ENCODE measurements at places on chromosomes 11 and 22.

GRCh38 chr11:101187748-101188147 is 58.1 kb upstream of the PGR start:
- no peak for DNase-seq

GRCh38 chr11:113531575-113532451 is 56.6 kb upstream of the DRD2 start:
- DNase-seq = no peak

- no peak for DNase-seq
Measured at GRCh38 chr22:23503736-23504440, 76.2 kb downstream of the IGLL1 start.

GRCh38 chr11:40405614-40406013 is 1053.8 kb downstream of the LRRC4C start:
- DNase-seq = no peak

DNA sequence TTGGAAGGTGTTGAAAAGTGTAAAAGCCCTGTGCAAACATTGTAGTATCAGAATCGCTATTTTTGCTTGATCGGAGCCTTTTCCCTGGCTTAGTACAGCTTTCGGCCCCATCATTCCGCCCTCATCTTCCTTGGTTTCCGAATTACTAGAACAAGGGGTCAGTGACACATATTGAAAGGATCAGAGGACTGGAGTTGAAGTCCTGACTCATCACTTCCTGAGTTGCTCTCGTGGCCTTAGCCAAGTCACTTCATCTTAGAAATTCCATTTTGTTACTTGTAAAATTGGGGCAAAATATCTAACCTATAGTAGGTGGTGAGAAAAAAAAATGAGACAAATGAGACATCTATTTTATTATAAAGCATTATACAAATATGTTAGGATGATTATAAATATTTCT is 375.0 kb downstream of the NTM start:
- DNase-seq = no peak

DNA sequence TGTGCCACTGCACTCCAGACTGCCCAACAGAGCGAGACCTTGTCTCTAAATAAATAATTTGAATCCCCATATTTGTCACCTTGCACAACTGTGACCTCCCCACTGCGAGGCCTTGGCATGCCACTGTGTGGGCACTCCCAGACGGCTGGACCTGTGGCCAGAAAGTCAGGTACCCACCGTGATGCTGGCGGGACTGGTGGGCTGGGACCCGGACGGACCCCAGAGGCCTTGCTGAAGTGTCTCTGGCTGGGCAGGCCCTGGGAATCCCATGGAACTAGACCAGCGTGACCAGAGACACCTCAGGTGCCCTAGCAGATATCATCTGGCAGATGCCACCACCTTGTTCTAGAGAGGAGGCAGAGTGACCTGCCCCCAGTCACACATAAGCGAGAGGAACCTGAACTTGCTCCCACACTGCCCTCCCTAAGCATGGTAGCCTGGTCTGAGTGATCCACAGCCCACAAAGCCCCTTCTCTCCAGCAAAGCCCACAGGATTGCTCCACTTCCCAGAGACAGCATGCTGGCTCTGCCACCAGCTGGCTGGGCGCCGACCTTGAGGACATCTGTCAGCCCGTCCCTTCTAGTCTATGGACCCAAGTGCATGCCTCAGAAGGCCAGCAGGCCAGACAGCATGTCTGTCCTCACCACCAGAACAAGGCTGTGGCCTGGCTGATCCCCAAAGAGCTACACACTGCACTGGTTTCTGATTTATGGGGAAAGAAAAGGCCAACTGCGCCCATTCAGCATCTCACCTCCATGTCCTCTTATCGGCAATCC is 9.5 kb downstream of the MACROD1 start:
- DNase-seq = no peak

DNA sequence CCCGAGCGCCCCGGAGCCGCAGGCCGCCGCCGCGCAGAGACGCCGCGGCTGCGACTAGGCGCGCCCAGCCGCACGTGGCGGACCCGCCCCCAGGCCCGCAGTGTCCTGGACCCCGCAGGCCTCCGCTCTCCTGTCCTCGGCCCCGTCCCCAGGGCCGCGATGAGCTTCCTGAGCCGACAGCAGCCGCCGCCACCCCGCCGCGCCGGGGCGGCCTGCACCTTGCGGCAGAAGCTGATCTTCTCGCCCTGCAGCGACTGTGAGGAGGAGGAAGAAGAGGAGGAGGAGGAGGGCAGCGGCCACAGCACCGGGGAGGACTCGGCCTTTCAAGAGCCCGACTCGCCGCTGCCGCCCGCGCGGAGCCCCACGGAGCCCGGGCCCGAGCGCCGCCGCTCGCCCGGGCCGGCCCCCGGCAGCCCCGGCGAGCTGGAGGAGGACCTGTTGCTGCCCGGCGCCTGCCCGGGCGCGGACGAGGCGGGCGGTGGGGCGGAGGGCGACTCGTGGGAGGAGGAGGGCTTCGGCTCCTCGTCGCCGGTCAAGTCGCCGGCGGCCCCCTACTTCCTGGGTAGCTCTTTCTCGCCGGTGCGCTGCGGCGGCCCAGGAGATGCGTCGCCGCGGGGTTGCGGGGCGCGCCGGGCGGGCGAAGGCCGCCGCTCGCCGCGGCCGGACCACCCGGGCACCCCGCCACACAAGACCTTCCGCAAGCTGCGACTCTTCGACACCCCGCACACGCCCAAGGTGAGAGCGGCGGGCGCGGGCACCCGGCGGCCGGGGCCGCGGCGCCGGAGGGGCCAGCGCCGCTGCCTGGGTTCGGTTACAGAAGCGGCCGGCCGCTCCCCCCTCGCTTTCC is 528 bp downstream of the WEE1 start:
- peak; percentile 31 for DNase-seq

DNA sequence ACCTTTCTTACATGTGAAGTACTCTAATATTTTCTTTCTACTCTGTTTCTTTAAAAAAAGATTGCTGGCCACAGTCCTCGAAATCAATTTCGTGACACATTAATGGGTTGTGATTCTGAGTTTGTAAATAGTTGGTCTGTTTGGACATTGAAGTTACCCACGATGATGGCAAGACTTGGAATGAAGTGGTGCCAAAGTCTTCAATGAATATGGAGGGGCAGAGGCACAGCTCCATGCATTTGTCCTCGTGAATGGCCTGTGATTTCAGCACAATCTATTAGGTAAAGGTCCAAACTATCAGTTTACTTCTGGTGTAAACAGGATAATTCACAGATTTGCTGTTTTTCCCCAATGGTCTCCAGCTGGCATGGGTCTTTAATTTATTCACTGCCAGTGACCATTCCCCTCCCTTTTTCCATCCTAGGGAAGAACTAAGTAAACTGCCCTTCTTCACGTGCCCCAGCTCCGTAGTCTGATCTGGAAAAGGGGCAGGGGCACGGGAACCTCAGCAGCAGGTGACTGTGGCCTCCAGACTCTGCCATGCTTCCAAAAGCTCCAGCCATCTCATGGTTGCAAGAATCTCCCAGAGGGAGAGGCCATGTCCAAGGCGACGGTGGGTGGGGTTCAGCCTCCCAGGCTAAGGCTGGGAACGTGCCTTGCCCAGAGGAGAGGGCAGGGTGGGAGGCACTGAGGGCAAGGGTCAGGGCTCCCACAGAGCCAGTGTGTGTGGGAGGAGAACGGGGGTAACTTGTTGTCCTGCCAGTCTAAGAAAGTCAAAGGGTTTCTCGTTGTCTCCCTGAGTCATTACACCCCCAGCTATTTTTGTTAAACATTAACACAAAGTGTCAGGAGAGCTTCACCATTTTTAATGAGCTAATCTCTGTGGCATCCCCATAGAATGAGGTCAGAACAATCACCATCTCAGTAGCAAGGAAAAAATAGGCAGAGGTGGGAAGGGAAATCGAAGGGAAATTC is 16.9 kb upstream of the PEX26 start:
- DNase-seq = no peak

- no peak for DNase-seq
Measured at GRCh38 chr11:111306321-111306720, 8.0 kb downstream of the POU2AF3 start.

DNA sequence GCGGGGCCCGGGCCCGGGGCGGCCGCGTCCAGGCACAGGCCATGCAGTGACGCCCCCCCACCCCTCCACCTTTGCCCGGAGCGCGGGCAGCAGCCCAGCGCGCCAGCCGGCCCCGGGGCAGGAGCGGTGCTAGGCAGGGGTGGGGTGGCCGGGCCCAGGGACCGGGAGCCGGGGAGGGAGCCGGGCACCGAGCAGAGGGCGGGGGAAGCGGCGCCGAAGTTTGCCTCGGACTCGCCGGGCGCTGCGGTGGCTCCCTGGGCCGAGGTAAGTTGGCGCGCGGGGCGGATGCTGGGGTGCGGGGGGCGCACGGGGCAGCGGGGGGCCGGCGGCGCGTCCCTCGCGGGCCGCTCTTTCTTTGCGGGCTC is 332 bp downstream of the TEAD1 start:
- no peak for DNase-seq

DNA sequence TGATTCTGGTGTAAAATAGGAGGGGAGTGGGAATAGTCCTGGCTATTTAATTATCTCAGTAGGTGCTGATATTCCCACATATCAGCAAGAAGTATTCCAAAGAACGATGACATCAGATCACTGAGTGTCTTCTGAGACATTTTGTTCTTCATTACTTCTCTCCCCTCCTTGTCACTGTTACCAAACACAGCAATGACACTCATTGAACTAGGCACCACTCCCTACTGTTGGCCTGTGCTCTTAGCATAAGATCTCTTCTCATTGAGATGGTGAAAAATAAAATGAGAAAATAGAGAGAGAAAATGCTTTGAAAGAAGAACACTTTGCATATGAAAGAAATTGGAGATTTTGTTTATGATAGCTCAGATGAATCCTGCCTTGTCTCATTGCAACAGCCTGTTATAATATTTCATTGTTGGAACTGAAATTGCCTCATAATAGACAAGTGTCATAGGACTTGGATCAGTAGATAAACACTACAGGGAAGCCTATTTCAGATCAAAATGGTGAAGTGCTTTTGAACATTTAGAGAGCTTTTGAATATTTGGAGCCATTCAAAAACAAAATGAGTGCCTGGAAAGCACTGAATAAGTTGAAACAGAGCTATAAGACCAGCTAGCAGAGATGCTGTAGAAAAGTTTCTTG is 11.3 kb upstream of the ETS1 start:
- no peak for DNase-seq

DNA sequence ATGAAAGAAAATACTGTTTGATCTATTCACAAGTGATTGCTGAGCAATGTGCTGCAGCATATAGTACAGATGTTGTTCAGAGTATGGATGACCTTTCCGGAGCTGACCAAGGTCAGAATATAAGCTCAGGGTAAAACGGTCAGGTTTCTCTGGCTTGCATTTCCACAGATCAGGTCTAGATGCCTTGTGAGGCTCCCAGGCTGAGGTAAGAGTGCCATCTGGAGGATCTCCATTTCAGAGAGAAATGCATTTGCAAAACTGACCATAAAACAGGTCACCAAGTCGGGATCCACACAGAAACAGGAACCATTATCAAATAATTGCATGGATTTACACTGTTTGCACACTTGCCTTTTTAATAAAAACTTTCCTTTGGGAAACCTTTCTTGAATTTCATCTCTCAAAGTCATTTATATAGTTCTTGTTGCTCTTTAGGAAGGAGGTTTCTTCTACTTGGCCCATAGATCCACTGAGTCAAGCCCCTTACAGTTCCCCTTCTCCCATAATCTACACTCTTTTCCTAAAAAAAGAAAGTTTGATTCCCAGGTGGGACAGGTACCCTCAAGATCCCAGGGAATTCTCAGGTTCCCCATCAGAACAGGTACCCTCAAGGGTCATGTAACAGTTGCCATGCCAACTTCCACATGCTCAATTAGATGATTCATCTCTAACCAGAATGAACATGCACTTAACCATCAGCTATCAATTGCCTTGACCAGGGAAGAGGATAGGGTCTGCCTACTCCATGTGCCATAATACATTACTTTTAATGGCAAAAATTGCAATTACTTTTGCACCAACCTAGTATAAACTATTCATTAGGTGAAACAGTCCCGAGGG is 25.0 kb upstream of the TMPRSS5 start:
- DNase-seq = no peak

DNA sequence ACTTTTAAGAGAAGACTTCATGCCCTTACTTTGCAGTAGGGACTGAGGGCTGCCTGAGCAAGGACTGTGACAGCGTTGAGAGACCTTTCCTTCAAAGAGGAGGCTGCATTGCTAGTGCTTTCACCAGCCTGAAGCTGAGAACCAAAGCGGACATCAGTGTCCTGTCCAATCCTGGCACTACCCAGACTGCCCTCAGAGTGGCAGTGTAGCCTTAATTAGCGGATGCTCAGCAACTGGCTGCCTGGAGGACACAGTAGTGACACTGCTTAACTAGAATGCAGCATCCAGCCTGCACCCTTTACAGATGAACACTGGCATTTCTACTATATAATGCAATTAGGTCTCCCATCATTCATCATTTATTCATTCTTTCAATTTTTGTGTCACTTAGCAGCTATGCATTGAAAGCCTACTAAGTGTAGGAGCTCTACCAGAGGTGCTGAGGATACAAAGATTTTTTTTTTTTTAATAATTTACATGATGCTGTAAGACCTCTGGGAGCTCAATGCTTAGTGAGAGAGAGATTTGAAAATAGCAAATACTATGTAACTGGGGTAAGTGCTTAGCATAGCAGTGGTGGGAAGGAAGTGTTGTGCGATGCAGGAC is 36.9 kb upstream of the SLC36A4 start:
- DNase-seq = peak; percentile 57

GRCh38 chr22:20959578-20960461 is 7.2 kb upstream of the AIFM3 start:
- DNase-seq = no peak

DNA sequence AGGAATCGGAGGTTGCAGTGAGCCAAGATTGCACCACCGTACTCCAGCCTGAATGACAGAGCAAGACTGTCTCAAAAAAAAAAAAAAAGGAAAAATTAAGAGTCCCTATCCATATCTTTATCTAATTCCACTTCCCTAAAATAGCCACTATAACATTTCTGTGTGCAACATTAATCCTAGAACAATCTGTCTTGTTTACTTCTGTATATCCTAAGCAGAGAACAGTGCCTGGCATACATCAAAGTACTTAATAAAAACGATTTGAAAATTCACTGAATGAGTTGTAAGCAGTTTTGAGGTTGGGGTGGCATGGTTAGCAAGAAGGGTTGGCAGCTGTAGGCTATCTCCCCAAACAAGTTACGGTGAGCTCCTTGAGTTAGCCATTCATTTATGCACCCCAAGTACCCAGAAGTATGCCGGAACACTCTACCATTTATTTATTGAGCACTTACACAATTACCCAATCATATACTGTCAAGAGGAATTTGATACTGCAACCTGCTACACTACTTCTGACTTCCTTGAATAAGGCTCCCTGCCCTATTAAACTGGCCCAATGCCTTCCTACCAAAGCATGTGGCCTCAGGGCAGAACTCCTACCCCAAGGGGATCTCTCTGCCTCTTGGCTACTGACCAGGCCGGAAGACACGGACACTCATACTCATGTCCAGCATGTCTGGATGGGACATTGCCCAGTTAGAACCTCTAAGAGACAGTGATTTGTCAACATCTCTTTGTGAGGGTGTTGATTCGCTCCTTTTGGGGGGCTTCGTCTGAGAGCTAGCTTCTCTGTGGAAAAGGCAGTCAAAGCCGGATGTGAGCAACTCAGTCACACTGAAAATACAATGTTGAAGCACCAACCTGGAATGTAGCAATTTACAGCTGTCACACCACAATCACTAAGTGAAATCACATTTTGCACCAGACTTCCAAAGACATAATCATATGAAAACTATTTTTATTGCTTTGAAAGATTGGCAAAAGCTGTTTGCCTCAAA is 16.3 kb upstream of the TMEM41B start:
- DNase-seq = no peak

GRCh38 chr22:48345631-48346030 is 1482.0 kb downstream of the BRD1 start:
- DNase-seq = no peak

Measured in heart right ventricle (tissue), 16 donors.